WERI-Rb-1 (cell line): ENCODE measurements at places on chromosomes 11 and 22.
A peak's percentile ranks its signal among the peaks of the same experiment; 100 is the strongest.

GRCh38 chr11:45527898-45528297, 137.5 kb downstream of the CHST1 start:
- no peak for DNase-seq

DNA sequence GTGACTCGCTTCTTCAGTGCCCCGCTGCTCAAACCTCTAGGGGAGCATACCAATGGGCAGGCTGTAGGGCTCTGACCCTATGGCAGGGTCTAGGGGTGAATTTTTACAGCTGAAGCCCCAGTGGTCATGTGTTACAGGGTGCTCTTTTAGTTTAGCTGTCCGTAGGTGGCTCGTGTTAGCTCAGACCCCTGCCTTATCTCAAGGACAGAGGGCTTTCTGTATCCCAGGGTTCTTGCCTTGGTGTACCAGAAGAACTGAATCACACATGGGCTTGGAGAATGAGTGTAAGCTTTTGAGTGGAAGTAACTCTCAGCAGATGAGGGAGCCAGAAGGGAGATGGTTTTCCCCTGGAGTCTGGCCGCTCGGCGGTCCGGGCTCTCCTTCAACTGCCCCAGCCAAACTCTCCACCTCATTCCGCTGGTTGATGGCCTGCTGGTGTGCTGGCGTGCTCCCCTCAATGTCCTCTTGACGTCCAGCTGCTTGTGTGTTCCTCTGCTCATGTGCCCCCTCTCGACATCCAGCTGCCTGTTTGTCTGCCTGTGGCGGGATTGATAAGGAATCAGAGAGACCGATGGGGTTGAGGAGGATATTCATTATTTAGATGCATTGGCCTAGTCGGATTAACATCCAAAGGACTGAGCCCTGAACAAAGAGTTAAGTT, 37.5 kb downstream of the BIRC2 start:
- no peak for DNase-seq

GRCh38 chr11:16403851-16404250, 47.5 kb upstream of the SOX6 start:
- DNase-seq, result no peak

- DNase-seq, result no peak
Measured at GRCh38 chr11:66904055-66904454, 47.2 kb downstream of the LRFN4 start.

GRCh38 chr11:17794981-17795380, 60.4 kb downstream of the KCNC1 start:
- DNase-seq, result no peak

DNA sequence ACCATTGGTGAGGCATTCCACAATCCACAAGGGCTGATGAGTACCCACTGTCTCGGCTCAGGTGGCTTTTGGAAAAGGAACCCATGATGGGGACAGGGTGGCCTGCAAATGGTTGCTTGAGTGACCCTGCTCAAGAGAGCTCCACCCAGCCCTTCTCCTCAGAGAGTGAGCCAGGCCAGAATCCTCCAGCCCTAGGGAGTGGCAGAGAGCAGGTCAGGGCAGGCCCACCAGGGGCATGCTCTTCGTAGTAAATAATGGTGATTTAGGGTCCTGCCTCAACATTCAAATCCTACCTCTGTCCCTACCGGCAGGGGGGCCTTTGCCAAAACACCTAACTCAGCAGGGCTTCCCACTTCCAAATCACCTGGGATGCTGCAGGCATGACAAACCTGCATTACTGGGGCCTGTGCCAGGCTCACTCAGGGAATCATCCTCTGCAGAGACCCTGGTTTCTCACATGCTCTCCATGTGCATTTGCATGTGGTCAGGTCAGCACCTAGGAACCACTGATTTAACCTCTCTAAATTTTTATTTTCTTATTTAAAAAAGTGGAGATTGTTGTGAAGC, 17.3 kb upstream of the TP53I11 start:
- DNase-seq, result no peak

DNA sequence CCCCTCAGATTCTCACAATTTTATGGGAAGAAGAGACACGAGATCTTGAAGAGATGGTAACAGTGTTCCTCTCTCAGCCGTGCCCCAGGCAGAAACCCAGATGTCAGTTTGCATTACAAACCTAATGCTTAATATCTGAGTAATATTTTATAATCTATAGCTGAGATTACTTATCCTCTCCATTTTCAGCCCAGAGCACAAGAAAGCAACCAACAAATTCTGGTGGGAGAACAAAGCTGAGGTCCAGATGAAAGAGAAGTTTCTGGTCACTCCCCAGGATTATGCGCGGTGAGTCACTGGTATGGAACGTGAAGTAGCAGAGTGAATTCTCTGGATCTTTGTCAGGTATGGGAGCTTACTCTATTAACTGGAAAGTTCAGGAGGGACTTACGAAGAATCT, 884 bp downstream of the CENATAC start:
- DNase-seq, result no peak

- peak; percentile 57 for DNase-seq
Measured at GRCh38 chr11:117705866-117706265, 91.2 kb downstream of the DSCAML1 start.

DNA sequence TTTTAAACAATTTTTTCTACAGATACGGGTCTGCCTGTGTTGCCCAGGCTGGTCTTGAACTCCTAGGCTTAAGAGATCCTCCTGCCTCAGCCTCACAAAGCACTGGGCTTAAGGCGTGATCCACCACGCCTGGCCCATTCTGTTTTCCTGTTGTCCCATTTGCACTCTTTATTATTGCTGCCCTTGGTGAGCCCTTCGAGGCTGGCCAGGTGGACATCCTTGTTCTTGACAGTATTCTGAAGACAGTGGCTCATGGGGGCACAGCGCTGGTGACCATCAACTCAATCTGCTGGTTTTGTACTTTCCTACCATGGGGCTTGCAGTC, 35.6 kb downstream of the TBC1D22A start:
- DNase-seq, result no peak

- no peak for DNase-seq
Measured at GRCh38 chr11:44066732-44067141, 667 bp downstream of the ACCS start.

DNA sequence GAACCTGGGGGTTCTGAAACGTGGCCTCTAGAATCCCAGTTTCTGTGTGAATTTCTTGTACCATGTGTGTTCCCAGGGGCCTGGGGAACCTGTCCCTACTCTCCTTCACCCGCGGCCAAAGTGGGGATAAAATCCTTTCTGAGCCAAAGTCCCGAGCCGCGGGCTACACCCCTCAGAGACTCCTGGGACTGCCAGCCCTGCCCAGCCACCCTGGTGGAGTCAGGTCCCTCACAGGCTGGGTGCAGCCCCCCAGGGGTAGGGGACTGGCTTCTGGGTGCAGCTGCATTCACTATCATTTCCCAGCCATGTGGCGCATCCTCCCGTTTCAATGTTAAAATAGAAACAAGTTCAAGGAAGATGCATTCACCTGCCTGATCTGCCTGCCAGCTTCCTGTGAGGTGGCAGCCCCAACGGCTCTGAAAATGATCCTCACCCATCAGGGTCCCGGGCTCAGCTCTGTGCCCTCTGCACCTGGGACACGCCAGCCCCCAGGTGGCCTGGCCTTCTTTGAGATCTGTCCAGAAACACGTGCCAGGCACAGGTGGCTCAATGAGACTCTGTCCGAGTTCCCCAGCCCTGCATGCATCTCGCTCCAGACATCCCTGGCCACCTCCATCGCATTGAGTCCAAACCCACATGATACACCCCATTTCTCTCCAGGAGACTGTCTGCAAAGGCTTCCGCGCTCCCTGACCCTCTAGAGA, 338.8 kb downstream of the CTTN start:
- DNase-seq, result no peak

DNA sequence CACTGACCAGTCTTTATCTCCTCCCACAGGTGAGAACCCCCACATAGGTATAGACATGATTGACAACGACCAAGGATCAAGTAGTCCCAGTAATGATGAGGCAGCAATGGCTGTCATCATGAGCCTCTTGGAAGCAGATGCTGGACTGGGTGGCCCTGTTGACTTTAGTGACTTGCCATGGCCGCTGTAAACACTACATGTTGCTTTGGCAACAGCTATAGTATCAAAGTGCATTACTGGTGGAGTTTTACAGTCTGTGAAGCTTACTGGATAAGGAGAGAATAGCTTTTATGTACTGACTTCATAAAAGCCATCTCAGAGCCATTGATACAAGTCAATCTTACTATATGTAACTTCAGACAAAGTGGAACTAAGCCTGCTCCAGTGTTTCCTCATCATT, 76.5 kb downstream of the BTBD10 start:
- DNase-seq, result no peak

DNA sequence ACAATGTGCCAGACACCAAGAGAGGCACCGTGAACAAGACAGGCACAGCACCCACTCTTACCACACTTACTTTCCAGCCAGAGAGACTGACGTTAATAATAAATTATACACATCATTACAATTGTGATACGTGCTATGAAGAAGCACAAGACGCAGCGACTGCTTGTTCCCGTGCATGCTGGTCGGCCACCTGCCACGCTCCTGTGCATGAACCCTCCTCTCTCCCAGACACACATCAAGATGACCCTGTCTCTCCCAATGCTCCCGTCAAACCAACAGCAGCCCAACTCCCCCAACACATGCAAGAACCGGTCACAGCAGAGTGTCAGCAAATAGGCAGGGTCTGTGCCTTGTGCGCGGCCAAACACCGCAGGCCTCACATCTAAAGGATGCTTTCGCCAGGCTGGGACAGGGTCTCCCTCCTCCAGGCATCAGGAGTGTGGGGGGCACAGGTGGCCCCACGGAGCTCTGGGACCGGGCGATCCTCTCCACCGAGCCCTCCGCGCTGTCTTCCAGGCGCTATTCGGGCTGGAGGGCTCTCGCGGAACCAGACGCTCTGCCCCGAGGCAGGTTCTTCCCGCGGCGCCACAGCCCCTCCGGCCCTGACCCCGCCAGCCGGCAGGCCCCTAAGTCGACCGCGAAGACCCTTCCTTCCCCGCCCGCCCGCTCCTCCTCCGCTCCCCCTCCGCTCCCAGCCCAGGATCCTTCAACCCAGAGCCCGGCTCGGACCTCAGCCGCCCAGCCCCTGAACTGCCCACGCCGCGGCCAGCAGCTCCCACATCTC, 533 bp downstream of the SERGEF start:
- peak; percentile 40 for DNase-seq

DNA sequence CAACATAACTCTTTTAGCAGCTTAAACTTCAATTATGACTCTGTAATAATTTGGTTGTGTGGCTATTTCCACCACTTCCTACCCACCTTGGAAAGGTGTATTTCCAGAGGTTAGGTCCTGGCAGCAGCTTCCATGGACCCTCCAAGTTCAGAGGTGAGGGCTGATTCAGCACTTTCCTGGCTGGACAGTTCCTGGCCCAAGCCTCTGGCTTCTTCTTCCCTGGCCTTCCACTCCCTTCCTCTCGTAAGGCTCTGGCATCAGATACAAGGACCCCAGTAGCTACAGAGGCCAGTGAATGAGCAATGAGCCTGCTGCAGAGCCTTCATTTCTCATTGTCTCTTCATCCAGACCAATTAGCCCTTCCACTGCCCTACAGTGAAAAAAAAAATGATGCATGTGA, 98.1 kb upstream of the KIRREL3 start:
- no peak for DNase-seq

- DNase-seq, result no peak
Measured at GRCh38 chr11:1486054-1486825, at the start of gene MOB2. Gene MOB2 (minus strand): TSS chr11:1486779. CDS start chr11:1486556, 223 bp downstream.

DNA sequence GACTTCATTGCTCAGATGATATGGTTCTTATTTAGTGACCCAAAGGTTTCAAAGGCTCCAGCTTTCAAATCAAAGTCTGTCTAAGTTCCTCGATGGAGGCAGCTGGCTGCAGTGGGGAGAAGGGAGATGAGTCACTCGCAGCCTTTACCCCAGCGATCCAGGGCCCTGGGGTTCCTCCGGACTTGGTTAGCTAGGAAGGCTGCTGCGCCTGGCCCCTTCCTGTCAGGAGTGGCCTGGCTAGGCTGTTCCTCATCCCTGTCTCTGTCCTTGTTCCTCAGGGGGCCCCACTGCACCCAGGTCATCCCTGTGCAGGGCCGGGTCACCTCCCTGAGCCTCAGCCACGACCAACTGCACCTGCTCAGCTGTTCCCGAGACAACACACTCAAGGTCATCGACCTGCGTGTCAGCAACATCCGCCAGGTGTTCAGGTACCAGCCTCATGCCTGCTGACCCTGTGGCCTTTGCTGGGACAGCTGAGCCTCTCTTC, 13.9 kb downstream of the ATG16L2 start:
- no peak for DNase-seq

- peak; percentile 11 for DNase-seq
Measured at GRCh38 chr11:132373405-132374143, 1003.2 kb downstream of the NTM start.

- no peak for DNase-seq
Measured at GRCh38 chr11:128911701-128912100, 20.5 kb downstream of the KCNJ5 start.

- DNase-seq, result no peak
Measured at GRCh38 chr22:33401291-33401690, 343.1 kb upstream of the SYN3 start.

- DNase-seq, result peak; percentile 51
Measured at GRCh38 chr22:27990879-27991278, 71.8 kb upstream of the PITPNB start.

DNA sequence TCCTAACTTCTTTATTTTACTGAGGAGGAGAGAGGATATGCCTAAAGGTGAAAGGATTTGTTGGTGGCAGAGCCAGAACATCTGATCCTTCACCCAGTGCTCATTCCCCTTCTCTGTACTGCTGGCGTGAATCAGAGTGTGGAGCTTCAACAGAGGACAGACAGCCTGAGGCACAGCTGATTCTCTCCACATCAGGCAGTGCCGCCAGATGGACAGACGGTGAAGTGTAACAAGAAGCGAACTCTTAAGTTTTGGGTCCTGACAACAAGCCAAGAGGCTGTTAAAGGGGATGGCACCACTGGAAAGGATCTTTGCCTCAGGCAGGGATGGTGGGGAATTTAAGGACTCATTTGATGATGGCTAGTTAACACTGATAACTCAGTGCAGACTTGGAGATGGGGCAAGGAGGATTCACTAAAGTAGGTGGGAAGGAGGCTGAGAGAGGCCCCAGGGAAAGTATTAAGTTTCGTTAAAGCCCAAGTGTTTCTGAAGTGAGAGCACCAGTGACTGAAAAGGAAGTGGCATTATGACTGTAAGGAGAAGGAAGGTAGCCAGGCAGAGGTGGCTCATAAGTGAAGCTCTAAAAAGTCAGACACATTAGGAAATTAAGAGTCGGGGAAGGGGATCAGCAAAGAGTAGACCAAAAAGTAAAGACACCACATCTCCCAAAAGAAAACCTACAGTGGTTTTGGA, 81.3 kb downstream of the CLPB start:
- DNase-seq, result peak; percentile 80

DNA sequence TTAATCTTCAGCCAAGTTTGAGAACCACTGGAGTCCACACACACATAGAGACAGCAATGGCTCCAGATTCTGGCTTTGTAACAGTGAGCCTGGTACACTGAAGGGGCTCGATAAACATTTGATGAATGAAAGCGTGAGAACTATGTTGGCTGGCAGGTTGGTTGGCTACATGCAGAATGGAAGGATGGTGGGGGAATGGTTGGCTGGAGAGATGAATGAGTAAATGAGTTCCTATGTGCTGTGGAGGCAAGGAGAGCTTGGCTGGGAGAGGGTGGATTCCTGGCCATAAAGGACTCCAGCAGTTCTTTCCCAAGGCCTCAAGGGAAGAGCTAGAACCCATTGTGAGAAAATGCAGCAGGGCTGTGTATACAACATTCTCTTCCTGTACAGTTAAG, 168.0 kb upstream of the NECTIN1 start:
- DNase-seq, result no peak

GRCh38 chr11:34175284-34176019, 70.0 kb downstream of the NAT10 start:
- DNase-seq, result no peak
